ENCODE measurements at places on chromosomes 1 and 21.
A peak's percentile ranks its signal among the peaks of the same experiment; 100 is the strongest.

DNA sequence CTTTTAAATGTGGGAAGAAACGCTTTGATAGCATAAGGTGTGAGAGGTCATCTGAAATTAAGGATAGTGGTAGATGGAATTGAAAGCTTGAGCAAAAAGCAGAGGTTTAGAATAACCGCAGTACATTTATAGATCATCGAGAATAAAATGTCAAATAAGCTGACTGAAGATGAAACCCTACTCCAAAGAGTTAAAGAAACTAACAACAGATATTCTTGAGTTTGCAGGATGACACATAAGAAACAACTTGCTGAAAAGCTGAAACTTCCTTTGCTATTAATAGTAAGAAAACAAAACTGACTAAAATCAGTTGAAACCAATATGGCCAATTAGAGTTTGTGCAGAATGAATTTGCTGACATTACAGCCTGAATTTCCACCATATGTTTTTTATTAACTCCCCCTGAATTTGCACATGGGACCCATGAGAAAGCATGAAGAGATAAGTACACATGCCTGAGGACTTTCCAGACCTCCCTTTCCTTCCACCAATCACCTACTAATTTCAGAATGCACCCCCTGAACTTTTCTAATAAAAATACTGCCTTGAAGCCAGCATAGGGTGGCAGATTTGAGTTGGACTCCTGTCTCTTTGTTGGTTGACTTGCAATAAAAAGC is 1.7 kb upstream of the C1orf185 start:
- no peak for DNase-seq

DNA sequence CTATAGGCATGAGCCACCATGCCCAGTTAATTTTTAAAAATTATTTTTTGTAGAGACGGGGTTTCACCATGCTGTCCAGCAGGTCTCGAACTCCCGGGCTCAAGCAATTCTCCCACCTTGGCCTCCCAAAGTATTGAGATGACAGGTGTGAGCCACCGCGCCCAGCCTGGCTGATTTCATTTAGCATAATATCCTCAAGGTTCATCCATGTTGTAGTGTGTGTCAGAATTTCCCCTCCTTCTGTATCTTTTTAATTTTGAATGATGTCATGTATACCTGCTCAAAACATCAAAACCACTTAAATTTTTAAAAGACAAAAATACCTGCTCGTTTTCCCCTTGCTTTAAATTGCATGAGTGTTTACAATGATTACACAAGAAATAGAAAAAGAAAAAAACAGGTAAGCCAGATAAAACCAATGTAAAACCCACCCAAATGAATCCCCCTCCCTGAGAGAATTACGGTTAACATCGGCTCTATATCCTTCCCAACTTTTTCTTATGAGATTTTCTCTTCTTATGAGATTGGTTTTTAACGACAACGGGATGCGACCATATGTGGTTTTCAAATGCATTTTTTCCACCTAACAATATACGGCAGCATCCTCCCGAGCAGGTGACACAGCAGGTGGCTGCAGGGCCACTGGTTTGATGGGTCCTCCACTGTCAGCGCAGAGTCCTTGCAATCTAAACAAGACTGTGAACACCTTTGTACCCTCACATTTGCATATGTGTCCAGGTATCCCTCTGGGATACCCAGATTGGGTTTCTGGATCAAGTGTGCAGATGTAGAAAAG is 22.1 kb downstream of the IFFO2 start:
- DNase-seq, result no peak

- no peak for DNase-seq
These were observed 23.8 kb downstream of the FAM89A start for GRCh38 chr1:231016234-231016633.

DNA sequence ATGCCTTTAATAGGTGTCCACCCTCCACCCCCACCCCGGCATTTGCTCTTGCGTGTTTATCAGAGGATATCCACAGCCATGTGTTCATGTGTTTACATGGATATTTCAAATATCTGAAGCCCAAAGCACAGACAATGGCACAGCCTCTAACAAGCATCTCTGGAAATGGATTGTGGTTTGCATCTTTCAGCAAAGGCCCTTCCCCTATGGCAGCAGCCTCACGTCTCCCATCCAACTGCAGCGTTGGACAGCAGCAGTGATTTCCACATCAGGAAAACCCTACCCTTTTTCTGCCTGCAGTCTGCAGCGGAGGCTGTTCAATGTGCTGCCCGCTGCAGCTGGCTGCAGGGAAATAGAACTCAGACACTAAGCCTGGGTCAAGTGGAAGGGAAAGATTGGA is 1.6 kb downstream of the RASSF5 start:
- DNase-seq, result no peak

DNA sequence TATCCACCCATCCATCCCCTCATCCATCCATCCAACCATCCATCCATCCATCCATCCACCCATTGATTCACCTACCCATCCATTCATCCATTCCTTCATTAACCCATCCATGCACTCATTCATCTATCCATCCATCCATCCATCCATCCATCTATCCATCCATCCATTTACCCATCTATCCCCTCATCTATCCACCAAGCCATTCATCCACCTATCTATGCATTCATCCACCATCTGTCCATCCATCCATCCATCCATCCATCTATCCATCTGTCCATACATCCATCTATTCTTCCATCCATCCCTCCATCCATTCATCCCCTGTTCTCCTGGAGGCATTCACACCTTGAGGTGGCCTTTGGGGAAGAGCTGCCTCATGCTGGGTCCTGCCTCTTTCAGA is 107.0 kb downstream of the PRDM16 start:
- no peak for DNase-seq

DNA sequence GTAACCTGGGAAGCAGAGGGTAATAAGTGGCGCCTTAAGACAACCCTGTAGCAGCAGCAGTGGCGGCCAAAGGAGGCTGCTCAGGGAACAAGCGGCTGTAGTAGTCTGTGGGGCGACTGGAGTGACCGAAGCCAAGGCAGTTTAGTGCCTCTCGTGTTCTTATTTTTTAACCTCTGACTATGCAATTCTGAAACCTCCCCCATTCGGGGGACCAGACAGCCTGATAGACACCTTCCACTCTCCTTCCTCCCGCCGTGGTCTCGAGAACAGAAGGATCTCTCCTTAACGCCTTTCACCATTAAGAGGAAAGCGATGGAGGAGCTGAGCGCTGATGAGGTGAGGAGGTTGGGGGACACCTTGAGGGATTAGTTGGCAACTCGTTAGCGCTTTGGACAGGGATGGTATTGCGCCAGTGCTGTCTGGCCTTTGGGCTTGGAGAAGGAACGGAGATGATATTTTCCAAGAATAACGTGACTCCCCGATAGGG is 644 bp downstream of the UBE4B start:
- no peak for DNase-seq

- DNase-seq, result no peak
These were observed 213.8 kb downstream of the HHIPL2 start for GRCh38 chr1:222334026-222334680.

DNA sequence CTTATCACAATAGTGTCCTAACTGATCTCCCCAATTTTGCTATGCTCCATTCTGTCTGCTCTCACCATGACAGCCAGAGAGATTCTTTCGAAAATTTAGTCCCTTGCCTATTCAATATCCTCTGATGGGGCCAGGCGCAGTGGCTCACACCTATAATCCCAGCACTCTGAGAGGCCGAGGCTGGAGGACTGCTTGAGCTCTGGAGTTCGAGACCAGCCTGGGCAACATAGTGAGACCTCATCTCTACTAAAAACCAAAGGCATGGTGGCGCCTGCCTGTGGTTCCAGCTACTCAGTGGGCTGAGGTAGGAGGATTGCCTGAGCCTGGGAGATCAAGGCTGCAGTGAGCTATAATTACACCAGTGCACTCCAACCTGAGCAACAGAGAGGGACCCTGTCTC is 16.1 kb upstream of the PDZK1IP1 start:
- DNase-seq, result no peak

- no peak for DNase-seq
These were observed 101.0 kb downstream of the KIF26B start for GRCh38 chr1:245255783-245256182.

DNA sequence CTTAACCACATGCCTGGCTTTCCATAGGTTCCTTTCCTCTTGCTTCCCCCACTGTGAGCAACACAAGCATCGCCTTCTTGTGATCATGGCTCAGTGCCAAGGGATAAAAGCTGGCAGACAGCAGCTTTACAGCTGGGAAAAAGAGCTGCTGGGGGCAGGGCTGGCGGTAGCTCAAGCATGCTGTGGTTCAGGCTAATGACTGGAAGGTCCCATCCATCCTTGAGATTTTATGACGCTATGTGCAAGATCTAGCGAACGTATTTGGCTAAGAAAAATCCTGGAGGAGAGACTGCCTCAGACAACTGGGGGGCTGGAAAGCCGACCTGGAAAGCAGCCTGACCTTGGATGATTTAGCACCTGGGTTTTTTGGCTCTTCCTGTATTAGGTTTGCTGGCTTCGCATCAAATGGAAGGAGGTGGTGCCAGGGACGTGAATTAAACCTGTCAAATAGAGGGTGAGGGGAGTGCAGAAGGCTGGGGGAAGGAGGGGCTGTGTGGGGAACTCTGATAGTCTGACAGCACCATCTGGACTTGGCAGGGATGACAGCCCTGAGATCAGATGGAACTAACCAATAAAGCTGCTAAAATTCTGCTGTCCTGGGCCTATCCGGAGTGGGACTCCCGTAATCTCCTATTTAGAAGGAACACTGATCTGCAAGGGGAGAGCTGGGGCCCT is 34.8 kb downstream of the ZMYND12 start:
- peak; percentile 47 for DNase-seq

DNA sequence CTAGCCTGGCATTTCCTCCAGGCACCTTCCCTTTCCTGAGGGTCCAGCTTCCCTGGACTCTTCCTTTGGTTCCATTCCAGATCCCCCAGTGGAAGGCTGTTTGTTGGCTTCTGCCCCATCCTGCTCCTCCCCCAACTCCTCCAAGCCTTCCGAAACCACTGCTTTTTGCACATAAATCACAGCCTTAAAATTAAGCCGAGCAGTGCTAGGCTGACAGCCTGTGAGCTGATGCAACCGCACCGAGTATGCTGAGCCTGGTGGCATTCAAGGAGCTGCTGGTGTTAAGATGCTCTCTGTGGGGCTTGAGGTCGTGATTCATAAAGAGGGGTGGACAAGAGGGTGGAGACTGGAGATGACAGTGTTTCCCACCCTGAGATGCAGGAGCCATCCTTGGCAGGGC is 266.6 kb upstream of the C1orf174 start:
- DNase-seq, result no peak

GRCh38 chr1:29548091-29548490 is 311.8 kb downstream of the PTPRU start:
- DNase-seq, result no peak

DNA sequence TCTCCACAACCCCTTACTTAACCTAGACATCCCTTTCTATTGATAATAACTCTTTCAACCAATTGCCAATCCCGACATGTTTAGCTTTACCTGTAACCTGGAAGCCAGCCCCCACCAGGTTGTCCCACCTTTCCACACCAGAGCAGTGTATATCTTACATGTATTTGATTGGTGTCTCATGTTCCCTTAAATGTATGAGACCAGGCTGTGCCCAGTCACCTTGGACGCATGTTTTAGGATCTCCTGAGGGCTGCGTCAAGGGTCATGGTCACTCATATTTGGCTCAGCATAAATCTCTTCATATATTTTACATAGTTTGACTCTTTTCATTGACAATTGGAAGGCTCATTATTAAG is 5.3 kb upstream of the SLC19A1 start:
- no peak for DNase-seq

GRCh38 chr1:23026568-23026967 is 7.3 kb downstream of the KDM1A start:
- no peak for DNase-seq

DNA sequence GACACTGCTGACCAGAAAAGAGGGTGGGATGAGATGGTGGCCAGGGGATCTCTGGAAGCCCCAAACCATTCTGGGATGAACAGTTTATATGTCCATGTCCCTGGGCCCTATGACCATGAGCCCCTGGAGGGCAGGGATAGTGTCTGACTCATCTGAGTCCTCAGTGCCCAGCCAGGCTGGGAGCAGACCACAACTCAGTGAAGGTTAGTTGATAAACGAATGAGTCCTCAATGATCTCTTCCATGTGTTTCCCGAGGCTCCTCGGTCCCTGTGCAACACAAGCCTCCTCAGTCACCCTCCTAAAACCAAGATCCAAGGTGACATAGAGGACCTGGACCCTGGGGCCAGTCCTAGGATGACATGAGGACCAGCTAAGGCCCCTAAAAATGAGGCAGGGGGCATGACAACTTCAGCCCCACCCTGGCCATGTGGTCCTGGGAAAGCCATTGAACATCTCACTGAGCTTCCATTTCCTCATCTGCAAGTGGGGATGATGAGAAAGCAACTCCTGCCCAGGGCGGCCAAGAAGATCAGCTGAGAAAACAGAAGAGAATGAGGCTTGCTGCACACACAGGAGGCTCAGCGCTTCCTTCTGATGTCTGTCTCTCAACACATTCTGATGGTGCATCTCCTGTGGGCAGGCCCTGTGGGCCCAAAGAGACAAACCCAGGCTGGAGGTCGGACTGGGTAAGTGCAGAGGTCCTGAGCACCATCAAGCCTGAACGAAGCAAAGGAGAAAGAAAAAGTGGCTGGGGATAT is 86.3 kb downstream of the GLIS1 start:
- no peak for DNase-seq

DNA sequence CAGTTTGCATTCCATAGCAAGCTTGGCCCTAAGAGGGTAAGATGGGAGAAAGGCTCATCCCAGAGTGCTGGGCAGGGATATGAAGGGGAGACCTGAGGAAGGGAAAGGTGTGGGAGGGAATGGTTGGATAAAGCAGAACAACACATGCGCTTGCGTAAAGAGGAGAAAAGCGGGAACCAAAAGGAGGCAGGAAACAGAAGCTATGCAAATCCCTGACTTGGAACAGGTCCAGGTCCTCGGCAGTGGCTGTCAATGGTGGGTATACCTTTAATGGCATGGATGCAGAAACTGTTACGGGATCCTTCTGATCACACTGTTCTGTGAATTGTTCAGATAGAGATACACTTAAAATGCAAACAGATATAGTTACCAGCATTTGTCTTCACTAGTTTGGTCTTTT is 455.6 kb downstream of the SIPA1L2 start:
- DNase-seq, result no peak

GRCh38 chr1:235495551-235495950 is 8.7 kb downstream of the B3GALNT2 start:
- DNase-seq, result no peak

- no peak for DNase-seq
These were observed 140.3 kb upstream of the KIF26B start for GRCh38 chr1:245014247-245015029.
